Common myeloid progenitor, CD34-positive (primary cell): ENCODE measurements at places on chromosomes 16 and 17.

- DNase-seq = no peak
Observed at GRCh38 chr16:55189224-55189623, 134.8 kb upstream of the IRX6 start.

DNA sequence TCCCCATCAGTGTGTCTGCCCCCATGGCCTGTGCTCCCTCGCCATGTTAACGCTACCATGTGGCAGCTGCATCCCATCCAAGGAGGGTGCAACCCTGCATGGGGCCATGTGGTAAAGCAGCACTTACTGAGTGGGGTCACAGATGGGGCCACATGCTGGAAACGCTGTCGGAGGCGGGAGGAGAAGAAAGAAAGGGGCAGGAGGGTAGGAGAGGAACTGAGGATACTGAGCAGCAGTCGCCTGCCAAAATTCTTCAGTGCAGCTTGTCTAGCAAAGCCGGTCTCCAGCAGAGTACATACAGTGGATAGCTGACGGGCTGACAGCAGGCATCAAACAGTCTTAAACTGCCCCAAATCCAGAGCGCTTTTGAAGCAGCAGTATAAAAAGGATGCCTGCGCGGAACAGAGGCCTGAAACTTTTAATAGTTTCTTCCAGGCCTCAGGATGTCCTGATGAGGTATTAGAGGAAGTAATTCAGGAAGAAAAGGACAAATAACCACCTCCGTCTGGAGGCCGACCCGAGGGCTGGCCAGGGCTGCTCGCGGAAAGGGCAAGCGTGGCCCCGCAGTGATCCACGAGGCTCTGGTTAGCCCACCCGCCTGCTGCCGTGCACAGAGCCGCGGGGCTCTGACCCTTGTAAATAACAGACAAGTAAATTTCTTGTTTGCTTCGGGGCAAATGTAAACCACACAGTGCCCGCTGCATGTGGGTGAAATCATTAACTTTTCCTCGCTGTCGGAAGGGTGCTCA lies 149.0 kb downstream of the CCDC182 start:
- DNase-seq = no peak

DNA sequence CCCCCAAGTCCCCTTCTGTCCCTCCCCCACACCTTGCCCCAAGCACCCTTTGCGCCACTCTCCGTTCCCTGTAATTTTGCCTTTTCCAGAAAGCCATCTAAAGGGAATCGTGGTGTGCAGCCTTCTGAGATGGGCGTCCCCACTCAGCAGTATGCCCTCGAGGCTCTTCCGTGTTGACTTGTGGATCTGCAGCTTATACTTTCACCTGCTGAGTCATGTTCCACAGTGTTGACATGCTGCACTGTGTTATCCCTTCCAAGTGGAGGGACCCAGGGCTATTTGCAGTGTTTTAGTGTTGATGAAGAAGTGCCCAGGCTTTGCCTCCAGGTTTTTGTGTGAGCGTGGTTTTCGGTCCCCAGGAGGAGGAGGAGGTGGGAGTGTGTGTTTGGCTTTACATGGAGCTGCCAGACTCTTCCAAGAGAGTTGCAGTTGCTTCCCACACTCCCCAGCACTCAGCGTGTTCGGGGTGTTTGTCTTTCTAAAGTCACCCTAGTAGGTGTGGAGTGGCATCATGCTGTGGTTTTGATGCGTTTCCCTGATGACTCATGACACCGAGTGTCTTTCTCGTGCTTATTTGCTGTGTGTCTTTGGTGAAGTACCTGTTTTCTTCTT lies 32.1 kb upstream of the JPT2 start:
- DNase-seq = peak; percentile 89

DNA sequence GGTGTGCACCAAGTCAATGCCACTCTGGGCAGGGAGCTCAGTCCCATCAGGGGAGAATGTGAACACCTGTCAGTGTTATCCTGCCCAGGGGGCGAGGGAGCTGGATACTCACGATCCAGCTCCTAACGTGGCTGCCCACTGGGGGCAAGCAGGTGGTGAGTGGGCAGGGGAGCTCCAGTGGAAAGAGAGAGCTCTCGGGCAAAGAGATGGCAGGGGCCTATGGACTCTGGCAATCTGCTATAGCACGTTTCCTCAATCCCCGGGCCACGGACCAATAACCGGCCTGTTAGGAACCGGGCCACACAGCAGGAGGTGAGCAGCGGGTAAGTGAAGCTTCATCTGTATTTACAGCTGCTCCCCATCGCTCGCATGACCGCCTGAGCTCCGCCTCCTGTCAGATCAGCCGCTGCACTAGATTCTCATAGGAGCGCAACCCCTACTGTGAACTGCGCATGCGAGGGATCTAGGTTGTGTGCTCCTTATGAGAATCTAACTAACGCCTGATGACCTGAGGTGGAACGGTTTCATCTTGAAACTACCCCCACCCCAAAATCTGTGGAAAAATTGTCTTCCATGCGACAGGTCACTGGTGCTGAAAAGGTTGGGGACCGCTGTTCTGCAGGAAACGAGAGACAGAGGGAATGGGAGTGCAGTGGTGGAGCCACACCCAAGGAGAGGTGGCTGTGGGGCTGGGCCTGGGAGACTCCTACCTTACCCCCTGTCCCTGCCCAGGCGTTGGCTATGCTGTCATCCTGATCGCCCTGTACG lies 15.6 kb downstream of the SLC6A2 start:
- no peak for DNase-seq

GRCh38 chr16:4208341-4208751 lies 33.5 kb downstream of the SRL start:
- no peak for DNase-seq

DNA sequence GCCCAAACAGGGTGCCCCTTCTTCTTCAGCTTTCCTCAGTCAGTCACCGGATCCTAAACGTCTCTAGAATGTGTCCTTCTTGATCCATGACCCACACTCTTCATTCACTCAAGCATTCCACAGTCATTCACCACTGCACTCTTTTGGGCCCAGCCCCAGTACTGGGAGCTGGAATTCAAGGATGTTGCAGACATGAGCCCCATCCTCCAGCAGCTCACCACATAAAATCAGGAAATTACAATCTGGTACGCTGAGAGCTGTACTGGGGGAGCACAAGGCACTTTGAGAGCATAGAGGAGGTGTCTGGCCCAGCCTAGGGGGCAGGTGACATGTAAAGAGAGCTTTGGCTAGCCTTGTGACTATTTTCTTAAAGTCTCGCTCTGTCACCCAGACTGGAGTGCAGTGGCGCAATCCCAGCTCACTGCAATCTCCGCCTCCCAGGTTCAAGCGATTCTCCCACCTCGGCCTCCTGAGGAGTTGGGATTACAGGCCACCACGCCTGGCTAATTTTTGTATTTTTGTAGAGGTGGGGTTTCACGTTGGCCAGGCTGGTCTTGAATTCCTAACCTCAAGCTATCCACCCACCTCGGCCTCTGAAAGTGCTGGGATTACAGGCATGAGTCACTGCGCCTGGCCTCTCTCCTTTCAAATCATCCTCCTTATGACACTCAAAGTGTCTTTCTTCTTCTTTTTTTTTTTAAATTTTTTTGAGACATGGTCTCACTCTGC lies 18.7 kb downstream of the CES4A start:
- DNase-seq = no peak

- no peak for DNase-seq
Observed at GRCh38 chr16:84324434-84325262, 30.0 kb downstream of the WFDC1 start.

- no peak for DNase-seq
Observed at GRCh38 chr16:78004517-78004916, 17.8 kb upstream of the CLEC3A start.
